Heart left ventricle (tissue), 16 donors: ENCODE measurements at places on chromosomes 3 and 15. TPM values are rescaled to one million over a fixed set of nuclear protein-coding genes. Genes with fewer than 3 reads are reported as not detected.

DNA sequence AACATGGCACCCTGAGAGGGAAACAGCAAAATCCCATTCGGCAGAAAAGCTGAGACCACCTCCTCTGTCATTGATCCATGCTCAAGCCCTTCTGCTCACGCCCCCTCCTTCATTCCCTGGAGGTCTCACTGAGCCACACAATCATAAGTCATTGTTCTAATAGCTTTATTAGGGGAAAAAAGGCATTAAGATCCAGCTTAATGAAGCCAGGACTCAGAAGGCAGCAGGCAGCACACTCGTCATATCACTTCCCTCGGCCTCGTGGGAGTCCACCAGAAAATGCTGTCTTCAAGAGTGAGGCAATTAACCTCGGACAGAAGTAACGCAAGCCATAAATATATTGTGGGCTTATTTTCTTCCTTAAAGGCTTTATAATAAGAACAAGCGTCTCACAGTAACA is 153.9 kb upstream of the PPP2R3A start:
- H3K27me3 ChIP-seq, result peaks cover 11% of the 10 kb centered on the region
- no peak overlapping the region for H3K4me3 ChIP-seq
- no peaks in the 10 kb centered on the region for H3K36me3 ChIP-seq

DNA sequence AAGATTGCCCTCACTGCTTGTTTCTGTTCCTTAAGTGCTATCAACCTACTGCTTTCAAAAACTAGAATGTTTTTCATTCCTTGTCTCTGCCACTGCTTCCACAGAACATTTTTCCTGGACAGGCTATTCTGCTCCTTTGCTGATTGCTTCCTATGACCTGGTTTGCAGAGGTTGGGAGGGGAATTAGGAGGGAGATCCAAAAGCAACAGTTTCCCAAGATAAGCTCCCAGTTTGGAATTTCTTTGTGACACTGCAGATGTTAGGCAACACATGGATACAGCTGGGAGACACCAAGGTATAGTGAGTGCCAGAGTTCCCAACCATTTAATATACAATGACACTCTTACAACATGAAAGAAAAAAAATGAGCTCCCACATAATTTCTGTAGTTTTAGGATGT is 1036.5 kb downstream of the ROBO2 start:
- no peaks in the 10 kb centered on the region for H3K36me3 ChIP-seq
- DNase-seq, result no peak
- H3K4me1 ChIP-seq, result no peaks in the 10 kb centered on the region

GRCh38 chr3:30964612-30965011 is 70.2 kb upstream of the GADL1 start:
- DNase-seq, result no peak
- no peak overlapping the region for H3K27ac ChIP-seq
- no peaks in the 10 kb centered on the region for H3K27me3 ChIP-seq
- no peak overlapping the region for H3K4me3 ChIP-seq
- no peaks in the 10 kb centered on the region for H3K36me3 ChIP-seq
- H3K4me1 ChIP-seq, result no peaks in the 10 kb centered on the region

DNA sequence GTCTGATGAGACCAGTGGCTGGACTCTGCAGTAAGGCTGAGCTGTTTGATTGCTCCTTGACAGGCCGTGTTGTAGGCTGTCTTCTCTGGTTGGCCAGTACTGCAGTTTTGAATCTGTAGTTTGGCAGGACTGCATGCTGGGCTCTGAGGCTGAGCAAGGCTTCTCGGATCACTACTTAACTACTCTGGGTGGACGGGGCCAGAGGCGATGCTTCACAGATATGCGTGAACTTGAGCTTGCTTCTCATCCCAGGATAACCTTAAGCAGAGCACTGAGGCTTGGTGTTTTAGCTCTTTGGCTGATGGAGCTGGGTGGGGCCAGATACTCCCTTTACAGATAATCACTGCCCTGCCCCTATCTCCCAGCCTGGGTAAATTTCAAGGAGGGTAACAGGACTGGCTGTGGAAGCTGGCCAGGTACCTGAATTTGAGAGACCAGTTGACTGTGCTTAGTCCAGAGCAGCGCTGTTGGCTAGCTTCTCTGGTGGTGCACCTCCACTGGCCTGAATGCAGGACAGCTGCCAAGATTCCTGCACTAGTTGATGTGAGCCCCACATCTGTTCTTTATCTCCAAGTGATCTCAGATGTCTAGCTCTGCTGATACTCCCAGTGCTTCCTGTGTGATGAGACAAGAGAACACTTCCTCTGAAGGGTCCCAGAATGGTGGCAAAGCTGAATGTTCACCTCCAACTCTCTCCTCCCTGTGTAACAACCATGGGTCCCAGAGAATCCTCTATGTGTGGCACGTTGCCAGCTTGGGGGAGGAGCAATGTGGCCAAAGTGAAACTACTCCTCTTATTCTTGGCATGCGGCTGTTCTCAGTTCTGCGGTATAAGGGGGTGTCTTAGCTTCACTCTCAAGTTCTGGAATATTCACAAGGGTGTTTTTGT is 37.9 kb downstream of the RPL39L start:
- H3K36me3 ChIP-seq, result no peaks in the 10 kb centered on the region
- peak overlapping the region; percentile 40 for H3K4me3 ChIP-seq
- no peak overlapping the region for H3K27ac ChIP-seq
- H3K4me1 ChIP-seq, result peaks cover 27% of the 10 kb centered on the region

DNA sequence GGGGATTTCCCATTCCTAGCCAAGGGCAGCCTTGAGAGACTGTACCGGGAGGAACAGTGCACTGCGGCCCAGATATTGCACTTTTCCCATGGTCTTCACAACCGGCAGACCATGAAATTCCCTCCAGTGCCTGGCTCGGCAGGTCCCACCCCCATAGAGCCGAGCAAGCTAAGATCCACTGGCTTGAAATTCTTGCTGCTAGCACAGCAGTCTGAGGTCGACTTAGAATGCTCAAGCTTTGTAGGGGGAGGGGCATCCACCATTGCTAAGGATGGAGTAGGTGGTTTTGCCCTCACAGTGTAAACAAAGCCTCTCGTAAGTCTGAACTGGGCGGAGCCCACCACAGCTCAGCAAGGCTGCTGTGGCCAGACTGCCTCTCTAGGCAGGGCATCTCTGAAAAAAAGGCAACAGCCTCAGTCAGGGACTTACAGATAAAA is 156.3 kb downstream of the FRMD5 start:
- no peaks in the 10 kb centered on the region for H3K36me3 ChIP-seq
- no peak overlapping the region for H3K27ac ChIP-seq
- DNase-seq, result no peak
- no peaks in the 10 kb centered on the region for H3K4me1 ChIP-seq

DNA sequence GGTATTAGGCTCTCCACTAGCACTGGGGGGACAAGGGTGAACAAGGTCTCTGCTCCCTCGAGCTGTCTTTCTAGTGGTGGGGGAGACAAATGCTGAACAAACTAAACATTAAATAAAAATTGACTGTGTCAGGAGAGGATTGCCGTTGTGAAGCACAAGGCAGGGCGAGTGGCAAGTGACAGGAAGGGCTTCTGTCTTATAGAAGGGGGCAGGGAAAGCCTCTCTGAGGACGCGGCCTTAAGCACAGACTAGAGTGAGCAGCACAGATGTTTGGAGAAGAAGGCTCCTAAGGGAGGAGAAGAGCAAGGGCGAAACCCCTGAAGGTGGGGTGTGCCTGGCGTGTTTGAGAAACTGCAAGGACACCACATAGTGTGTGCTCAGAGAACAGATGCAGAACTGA is 50.9 kb upstream of the ATP2B2 start:
- H3K4me1 ChIP-seq, result no peaks in the 10 kb centered on the region
- no peak overlapping the region for H3K27ac ChIP-seq
- no peaks in the 10 kb centered on the region for H3K27me3 ChIP-seq

Gene FEM1B
- polyA plus RNA-seq, result 9.3 TPM

Gene CCDC33
- polyA plus RNA-seq, result 0.08 TPM

Gene GPR15
- polyA plus RNA-seq, result not detected

- H3K4me1 ChIP-seq, result no peaks in the 10 kb centered on the region
- H3K4me3 ChIP-seq, result no peak overlapping the region
- H3K27ac ChIP-seq, result no peak overlapping the region
Observed at GRCh38 chr3:110564674-110565073, 506.9 kb upstream of the NECTIN3 start.

GRCh38 chr15:68279779-68280753 is 2.5 kb downstream of the FEM1B start:
- H3K27ac ChIP-seq, result peak overlapping the region; percentile 100
- no peaks in the 10 kb centered on the region for H3K27me3 ChIP-seq
- H3K4me1 ChIP-seq, result peaks cover 20% of the 10 kb centered on the region
- H3K4me3 ChIP-seq, result peak overlapping the region; percentile 98

DNA sequence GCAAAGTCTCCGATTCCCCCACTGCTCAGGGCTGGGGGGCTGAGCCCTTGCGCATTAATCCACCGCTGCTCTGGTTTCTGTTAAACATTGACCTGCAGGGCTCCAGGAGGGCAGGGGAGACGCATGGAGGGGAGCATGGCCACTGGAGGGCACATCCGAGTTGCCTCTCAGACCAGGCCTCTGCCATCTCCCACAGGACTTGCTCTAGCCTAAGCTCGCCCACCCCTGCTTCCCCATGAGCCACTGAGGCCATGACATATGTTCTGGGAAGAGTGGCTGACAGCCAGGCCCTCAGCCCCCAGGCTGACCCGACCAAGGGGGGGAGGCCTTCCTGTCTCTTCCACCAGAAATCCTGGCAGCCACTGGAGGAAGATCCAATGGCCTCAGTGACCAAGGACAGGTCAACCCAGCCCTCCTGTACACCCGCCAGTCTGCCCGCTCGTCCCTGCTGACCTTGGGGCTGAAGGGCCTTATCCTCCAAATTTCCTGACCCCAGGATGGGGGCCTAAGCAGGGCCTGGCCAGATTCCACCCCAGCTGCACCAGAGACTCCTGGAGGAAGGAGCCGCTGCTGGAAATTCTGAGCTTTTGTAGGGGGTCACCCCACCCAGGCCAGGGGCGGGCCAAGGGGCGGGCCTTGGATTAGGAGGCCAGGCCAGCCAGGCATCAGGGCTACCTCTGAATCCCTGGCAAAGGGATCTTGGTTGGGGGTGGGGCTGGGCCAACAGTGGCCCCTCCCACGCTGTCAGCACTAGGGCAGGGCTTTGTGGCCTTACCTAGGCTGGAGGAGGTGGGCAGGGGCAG is at the start of gene HYAL1:
Gene HYAL1 (minus strand): TSS at position 562 of the 803 bp plus-strand sequence. CDS start 618 bp downstream, outside the sequence.
- peak; percentile 91 for DNase-seq
- peaks cover 40% of the 10 kb centered on the region for H3K4me1 ChIP-seq
- peak within 1 kb of the TSS; percentile 91 for H3K27ac ChIP-seq
- peak within 1 kb of the TSS; percentile 69 for H3K4me3 ChIP-seq
- no peaks in the 10 kb centered on the region for H3K36me3 ChIP-seq
- H3K27me3 ChIP-seq, result no peaks in the 10 kb centered on the region

Gene CLDN16
- not detected for polyA plus RNA-seq

GRCh38 chr15:56250626-56251025 is 6.9 kb upstream of the RFX7 start:
- no peak for DNase-seq
- no peaks in the 10 kb centered on the region for H3K36me3 ChIP-seq
- no peaks in the 10 kb centered on the region for H3K27me3 ChIP-seq
- H3K27ac ChIP-seq, result no peak overlapping the region
- no peak overlapping the region for H3K4me3 ChIP-seq
- H3K4me1 ChIP-seq, result peaks cover 6% of the 10 kb centered on the region

Gene ERC2
- 0.76 TPM for polyA plus RNA-seq

DNA sequence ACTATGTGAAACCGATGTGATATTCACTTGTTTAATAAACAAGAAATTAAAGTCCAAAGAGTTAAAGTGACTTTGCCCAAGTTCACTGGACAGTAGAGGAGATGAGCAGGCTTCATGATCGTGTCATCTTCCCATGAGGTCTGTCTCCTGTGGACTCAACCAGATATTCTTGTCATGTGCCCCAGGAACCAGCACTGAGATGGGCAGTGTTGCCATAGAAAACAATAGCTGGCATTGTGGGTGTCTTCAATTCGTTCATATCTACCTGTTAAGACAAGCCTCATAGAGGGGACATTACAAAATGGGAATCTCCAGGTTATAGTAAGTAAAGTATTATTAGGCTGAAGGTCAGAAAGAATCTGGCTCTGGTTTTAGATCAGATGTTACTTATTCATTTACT is 184.8 kb upstream of the BCL6 start:
- H3K27me3 ChIP-seq, result no peaks in the 10 kb centered on the region
- H3K36me3 ChIP-seq, result no peaks in the 10 kb centered on the region
- H3K4me1 ChIP-seq, result no peaks in the 10 kb centered on the region
- H3K4me3 ChIP-seq, result no peak overlapping the region
- DNase-seq, result no peak
